GM20000 (cell line): ENCODE measurements at places on chromosomes 16 and 17.

GRCh38 chr17:74240618-74241205 lies 27.3 kb downstream of the TTYH2 start:
- no peak for DNase-seq

DNA sequence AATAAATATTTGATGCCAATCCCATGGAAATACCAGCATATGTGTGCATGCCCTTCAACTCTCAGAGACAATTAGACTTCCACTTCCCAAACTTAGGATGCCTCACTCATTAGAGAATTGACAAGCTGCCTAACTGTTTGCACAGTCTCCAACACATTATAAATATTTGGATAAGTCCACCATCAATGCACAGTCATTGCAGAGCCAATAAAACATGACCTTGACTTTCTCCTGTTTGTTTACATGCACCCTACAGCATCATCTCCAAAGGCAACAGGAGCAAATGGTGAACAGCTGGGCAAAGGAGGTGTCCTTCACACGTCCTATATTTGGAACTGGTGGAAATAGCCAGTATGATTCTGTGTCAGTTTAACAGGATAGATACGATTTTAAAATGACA lies 804.4 kb upstream of the RBFOX1 start:
- DNase-seq: no peak

DNA sequence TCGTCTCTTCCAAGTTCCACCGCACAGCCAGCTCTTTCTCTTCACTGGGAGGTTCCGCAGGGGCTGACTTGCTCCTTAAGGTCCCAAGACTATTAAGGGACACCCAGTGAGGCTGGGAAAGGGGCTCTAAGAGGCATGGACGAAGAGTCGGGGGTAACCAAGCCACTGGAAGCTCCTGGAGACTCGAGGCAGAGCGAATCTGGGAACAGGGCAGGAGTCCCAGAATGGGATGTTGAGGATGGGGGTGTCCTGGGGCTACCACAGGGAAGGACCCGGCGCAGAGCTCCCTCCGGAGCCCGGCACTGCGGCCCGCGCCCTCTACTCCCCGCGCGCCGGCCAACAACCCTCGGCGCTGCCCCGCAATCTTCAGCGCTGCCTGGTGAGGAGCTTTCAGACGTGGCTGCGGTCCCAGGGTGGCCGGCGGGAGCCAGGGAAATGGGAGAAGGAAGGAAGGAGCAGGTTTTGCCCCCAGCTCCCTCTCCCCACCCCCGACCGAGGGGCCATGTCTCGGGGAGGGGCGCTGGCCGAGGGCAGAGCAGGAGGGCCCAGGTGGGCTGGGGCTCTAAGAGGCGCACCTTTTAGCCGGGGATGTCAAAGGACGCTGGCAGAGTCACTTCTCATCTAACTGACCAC lies 581 bp downstream of the CHST5 start:
- DNase-seq: no peak

DNA sequence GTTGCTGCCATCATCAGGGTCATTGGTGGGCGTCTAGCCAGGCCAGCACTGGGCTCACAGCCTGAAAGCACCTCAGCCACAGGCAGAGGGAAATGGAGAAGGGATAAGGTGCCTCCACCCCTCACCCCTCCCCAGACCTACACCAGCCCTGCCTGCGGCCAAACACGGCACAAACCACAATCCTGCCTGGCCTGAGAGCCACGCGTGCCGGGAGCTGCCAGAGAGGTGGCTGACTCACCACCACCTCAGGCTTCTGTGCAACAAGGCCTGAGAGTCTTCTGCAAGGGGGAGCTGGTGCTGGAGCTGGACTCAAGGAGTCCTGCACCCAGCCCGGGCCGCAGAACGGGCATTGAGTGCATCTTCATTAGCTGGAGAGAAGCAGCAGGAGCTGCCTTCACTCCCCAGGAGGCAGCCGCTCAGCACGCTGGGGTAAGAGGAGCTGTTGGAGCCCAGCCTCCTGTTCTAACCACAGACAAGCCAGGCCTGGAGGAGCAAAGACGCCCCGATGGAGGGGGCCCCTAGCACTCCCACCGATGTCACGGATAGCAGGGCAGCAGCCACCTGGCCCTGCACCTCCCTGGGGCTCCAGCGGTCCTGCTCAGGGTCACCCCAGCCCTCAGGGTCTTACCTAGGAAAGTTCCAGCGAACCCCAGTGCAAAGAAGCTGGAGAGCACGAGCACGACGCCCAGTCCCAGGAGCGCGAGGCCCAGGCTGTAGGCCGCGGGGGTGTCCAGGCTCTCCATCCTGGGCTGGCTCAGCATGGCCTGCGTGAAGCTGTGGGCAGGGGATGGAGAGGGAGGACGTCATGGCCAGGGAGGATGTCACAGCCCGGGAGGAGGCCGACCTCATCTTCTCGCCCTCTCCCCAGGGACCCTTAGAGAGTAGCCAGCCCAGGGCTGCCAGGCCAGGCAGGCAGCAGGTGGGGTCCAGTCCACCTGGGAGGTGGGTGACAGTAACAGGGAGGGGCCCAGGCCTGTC lies 16.0 kb upstream of the RASD1 start:
- no peak for DNase-seq

DNA sequence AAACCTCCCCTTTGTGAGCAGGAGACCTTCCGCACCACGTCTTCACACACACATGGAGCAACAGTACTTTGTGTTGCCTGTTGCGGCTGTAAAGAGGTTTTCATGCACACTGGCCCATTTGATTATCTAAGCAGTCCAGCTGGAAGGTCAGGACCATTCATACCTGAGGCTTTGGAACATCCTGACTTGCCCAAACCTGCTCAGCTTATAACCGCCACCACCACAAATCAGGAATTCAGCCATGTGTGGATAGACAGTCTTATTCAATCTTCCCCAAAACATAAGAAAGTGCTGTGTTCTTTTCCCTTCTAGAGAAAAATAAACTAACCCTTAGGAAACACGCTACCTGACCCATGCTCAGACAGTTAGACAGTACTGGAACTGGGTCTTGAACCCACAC lies 81.6 kb upstream of the XYLT1 start:
- no peak for DNase-seq

- no peak for DNase-seq
Measured at GRCh38 chr17:28130472-28130871, 88.0 kb downstream of the NLK start.

GRCh38 chr17:61806936-61807335 lies 56.4 kb downstream of the BRIP1 start:
- DNase-seq: no peak

DNA sequence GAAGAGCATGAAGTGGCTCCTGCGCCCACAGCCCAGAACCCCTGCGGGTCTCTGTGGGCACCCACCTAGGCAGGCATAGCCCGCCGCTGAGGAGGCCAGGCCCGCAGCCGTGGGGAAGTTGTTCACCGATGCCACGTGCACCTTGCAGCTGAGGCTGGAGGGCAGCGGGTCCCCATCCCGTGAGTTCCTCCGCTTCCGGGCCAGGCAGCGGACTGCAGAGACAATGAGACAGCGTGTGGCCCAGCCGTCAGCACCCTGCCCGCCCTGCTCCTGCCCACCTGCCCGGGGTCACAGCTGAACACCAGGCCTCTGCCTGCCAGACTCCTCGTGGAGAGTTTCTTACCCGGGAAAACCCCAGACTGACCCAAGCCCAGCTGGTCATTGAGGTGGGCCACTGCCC lies 5.5 kb downstream of the MVD start:
- no peak for DNase-seq

GRCh38 chr17:4591529-4591928 lies 7.2 kb downstream of the SMTNL2 start:
- DNase-seq: no peak

GRCh38 chr16:82738699-82739098 lies 111.9 kb downstream of the CDH13 start:
- no peak for DNase-seq

DNA sequence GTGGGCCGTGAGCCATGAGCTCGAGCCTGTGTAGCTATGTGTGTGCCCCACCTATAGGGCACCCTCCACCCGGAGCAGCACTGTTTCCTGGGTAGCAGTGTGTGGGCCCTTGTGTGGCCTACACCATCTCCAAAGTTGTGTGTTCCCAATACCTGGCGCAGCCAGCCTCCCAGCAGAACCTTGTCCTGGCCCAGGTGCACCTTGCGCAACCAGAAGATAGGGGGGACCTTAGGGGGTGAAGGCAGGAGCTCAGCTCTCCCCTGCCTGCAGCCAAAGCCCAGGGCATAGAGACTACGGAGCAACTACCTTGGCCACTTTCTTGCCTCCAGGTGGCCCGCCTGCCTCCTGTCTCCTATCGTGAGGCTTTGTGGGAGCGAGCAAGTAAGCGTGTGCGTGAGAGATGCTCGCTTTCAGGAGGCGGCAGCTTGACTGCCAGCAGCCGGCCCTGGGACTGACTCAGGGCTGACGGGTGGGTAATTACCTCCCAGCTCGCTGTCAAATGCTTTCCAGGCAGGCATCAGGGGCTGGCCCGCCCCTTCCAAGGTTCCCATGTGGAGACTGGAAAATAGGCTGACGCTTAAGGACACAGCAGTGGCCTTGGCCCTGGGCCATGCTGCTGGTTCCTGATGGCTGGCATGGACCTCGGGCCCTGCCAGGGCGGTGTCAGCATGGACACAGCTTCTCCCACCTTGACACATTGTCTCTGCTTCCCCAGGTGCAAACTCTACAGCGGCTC lies 19.0 kb downstream of the TRAF7 start:
- DNase-seq: no peak

DNA sequence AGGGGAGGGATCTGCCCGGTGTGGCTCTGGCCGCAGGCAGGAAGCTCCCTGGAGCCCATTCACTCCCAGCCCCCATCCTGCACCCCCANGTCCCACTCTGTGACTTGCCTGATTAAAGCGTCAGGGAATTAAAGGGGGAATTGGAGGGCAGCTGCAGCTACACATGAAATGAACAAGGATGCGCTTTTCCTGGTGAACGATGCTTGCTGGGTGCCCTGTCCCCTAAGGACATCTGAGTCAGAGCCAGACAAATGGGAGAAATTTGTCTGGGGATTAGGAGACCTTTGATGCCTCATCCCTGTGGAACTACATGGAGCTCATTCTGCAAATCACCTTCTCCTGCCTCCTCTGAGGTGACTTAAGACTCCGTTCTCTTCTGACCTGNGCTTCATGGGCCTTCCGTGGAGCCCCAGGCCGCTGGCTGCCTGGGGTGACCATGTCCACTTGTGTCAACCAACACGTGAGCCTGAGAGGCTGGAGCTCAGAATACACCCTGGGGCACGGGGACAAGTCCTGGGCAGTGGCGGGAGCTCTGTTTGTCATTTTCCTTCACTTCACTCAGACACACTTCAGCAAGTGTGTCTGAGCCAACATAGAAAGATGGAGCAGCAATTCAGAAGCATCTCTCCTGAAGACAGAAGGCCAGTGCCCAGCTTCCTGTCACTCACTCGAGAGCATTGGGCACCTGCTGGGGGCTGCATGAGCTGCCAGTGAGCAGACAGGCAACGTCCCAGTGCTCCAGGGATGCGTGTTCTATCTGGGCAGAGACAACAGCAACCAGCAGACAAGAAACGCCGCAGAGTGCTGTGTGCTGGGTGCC lies 54.1 kb downstream of the METRNL start:
- DNase-seq: no peak

DNA sequence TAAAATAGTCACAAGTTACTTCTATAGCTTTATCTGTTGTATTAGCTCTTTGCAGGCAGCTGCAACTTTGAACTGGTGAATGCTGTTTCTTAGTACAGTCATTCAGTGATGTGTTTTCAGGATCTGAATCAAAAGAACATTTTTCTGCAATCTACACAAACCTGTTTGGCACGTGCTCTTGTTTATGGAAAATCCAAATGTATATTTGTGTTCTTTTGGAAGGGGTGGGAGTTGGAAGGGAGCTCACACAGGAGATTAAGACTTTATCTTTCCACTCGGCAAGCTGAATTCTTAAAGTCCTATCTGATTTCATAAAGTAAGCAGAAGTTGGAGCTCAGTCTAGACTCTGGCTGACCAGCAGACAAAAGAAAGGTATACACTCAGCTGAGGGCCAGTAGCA lies 300.2 kb downstream of the MAP2K6 start:
- DNase-seq: no peak

DNA sequence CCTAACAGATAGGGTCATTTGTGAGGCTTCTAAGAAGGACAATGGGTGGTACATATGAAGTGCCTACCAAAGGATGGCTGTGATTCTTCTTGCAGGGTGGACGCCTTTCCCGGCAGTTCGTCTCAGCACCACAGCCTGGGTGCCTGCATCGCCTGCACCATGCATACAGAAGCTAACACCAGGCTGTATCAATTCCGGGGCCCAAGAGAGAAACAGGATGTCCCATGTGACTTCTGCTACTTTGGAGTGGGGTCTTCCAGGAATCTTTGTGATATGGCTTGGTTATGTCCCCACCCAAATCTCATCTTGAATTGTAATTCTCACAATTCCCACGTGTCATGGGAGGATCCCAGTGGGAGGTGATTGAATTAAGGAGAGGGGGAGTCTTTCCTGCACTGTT lies 251.6 kb upstream of the TNRC6C start:
- DNase-seq: no peak

GRCh38 chr17:17376362-17376761 lies 73.2 kb downstream of the NT5M start:
- no peak for DNase-seq

DNA sequence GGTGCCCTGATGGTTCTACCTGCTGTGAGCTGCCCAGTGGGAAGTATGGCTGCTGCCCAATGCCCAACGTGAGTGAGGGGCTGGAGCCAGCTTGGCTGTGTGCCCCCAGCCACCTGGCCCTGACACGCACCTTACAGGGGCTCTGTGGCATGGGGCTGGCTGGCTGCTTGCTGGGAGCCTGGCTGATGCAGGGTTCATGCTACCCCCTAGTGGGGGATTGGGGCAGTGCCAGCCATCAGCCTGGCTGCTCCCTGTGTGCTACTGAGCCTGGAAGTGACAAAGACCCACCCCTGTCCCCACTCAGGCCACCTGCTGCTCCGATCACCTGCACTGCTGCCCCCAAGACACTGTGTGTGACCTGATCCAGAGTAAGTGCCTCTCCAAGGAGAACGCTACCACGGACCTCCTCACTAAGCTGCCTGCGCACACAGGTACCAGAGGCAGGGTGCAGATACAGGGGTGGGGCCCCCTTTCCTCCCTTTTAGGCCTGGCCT lies 5.7 kb downstream of the GRN start:
- DNase-seq: peak; percentile 87

- DNase-seq: no peak
Measured at GRCh38 chr17:9479964-9480363, 95.7 kb downstream of the STX8 start.

- DNase-seq: no peak
Measured at GRCh38 chr17:8698162-8698971, 46.3 kb downstream of the CCDC42 start.

DNA sequence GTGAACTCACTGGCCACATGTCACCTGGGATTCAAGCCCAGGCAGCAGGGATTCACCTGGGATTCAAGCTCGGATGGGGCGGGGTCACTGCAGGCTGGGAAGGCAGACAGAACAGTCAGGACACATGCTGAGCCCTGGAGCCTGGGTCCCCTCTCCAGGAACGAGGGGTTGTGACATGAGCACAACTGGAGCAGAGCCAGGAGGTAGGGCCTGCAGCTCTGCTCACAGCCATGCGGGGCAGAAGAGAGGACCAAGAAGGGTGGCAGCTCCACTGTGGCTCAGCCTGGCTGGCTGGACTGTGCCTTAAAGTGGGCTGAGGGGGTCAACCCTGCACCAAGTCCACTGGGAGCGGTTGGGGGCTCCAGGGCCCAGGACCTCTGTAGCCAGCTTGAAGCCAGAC lies 150.1 kb downstream of the RAB11FIP4 start:
- DNase-seq: no peak
